Stimulated activated CD4-positive, alpha-beta T cell treated with anti-CD3 and anti-CD28 coated beads, Interleukin-12 subunit alpha, Interleukin-12 subunit beta, amount 100 ng/mL, for 48 hours (primary cell): ENCODE measurements at places on chromosomes 4 and X.
A peak's percentile ranks its signal among the peaks of the same experiment; 100 is the strongest.

GRCh38 chr4:40991908-40992307, 222.4 kb downstream of the APBB2 start:
- no peak for DNase-seq

- DNase-seq, result peak; percentile 5
Observed at GRCh38 chrX:124736553-124737270, 390.3 kb downstream of the SH2D1A start.

DNA sequence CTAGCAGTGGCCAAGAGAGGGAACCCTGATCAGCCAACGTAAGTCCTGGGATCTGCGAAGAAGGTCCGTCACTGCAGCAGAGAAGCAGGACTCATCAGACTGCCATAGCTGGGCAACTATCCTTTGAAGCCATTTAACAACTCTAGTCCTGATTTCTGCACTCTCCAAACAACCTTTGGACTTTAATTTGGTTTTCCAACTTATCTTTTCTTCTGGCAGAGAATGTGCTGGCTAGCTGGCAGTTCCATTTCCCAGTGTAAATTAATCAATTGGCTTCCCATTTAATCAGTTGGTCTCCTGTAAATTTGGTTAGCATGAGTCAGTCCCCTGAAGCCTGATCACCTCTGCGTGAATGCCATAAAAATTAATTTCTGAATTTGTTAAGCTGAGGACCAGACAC, 153.7 kb upstream of the GPR101 start:
- no peak for DNase-seq

DNA sequence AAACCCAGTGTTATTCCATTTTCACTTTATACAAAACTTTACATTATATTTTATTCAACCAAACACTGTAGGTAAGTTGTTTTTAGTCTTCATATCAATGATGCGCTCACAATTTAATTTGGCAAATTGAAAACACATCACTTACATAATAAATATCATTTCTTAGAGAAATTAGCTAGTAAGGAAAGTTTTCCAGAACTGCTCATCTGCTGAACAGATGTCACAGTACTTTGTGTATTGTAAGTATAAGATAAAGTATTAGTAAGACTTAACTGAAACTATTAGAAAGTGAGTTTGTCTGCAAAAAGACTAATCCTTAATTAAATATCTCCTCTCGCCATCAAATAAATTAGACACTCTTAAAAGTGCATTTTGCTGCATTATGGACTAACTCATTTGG, 108.7 kb upstream of the PACRGL start:
- DNase-seq, result no peak

DNA sequence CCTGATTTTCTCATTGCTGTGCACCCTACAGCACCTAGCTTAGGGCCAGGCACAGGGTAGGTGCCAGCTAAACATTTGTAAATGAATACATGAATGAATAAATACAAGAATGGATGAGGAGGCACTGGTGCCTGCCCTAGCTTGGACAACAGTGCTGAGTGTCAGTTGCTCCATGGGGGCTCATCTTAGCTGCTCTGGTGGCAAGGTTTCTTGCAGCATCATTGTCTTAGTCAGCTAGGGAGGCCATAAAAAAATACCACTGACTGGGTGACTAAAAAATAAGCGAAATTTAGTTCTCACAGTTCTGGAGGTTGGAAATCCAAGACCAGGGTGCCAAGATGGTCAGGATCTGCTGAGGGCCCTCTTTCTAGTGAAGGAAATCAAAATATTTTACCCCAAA, 31.2 kb downstream of the TMEM31 start:
- no peak for DNase-seq

- DNase-seq, result no peak
Observed at GRCh38 chrX:6223516-6223915, 5.2 kb downstream of the NLGN4X start.

- DNase-seq, result no peak
Observed at GRCh38 chrX:50718776-50719175, 95.2 kb downstream of the SHROOM4 start.

GRCh38 chrX:20271730-20272129, 5.0 kb upstream of the RPS6KA3 start:
- no peak for DNase-seq

- no peak for DNase-seq
Observed at GRCh38 chr4:6123541-6123940, 76.8 kb downstream of the JAKMIP1 start.

DNA sequence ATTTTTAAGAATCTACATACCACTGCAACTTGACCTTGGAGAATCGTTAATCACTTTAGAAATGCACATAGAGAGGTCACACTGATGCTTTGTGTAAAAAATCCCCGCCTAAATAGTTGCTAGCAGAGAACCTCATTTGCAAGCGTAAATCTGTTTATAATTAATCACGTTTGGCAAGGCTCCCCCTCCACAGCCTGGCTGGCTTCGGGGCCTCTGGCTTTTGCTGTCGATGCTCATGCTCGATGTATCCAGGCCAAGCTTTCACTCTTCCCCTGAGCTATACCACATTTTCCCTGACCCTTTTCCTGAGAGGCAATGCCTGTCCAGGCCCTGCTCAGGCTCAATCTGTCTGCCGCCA, 23.4 kb downstream of the CYTL1 start:
- DNase-seq, result no peak

- DNase-seq, result no peak
Observed at GRCh38 chrX:76420237-76420636, 7.3 kb upstream of the MAGEE1 start.

DNA sequence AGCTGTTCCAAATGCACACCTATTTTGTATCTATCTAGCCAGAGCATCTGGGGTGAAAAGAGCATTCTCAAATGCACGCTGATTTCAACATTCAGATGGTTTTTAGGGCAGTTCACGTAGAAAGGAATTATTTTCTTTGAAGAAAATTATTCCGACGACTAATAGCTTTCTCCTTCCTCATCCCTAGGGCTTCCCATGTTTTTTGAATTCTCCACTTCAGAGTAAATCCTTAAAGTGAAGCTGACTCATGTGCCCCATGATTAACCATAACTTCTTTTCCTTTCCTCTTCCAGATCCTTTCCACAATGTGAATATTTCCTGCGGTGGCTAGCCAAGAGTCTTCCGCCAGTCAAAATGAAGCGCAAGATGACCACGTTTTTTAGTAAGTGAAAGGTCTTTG, 86.7 kb upstream of the PDHA1 start:
- no peak for DNase-seq

- DNase-seq, result no peak
Observed at GRCh38 chr4:185004562-185005218, 13.6 kb upstream of the HELT start.
